CD4-positive, alpha-beta memory T cell (primary cell): ENCODE measurements at places on chromosomes 11 and 22.

DNA sequence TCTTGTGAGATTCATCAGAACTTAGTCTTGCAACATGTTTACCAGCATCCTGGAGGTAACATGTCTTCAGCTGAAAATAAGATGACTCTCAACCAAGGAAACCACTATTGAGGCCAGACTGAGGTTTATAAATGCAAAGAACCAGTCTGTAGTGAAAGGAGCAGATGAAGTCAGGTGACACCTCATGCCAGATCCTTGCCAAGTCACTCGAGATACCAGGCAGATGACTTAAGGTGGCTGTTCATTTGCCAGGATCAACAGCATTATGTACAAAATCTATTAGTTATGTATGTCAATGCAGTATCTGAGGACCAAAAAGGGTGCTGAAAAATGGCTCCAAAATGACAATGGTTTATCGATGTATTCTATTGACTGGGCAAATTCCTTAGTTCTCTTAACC is 100.0 kb upstream of the SOX6 start:
- DNase-seq: no peak

- DNase-seq: no peak
These were observed 52.8 kb upstream of the SMIM38 start for GRCh38 chr11:69102732-69103615.

GRCh38 chr22:48070760-48071159 is 1308.3 kb downstream of the TBC1D22A start:
- DNase-seq: no peak

DNA sequence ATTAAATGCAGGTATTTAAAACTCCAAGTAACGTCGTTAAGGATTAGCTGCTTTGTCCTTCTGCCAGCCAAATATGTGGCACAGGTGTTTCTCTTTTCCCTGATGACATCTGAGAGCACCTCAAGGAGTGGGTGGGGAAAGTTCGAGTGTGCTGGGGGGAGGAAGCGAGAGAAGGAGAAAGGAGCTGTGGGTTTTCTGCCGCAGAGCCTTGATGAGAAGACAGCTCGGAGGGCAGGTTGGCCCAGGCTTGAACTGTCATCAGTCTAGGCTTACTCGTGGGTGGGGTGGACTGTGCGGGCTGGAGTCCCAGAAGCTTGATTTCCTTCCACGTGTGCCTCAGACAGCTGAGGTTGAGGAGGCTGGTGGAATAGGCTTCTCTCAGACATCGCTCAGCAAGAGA is 15.2 kb upstream of the SORL1-AS1 start:
- DNase-seq: peak; percentile 74

DNA sequence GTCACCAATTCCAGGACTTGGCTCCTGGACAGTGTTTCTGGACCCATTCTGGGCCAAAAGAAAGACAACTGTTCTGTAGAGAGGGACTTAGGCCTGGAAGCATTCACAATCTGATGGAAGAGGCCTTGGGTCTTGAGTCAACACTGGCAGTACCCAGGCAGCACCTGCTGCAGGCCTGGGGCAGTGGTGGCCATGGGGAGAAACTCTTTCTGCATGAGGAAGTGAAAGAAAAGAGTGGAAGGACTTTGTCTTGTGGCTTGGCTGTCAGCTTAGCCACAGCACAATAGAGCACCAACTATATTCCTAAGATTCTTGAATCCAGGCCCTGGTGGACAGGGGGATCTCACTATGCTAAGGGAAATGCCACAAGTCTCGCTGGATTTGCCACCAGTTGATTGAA is 70.6 kb downstream of the CTSC start:
- DNase-seq: no peak

GRCh38 chr22:39915295-39915726 is 14.4 kb downstream of the GRAP2 start:
- no peak for DNase-seq

GRCh38 chr22:35413624-35414023 is 13.7 kb downstream of the MCM5 start:
- no peak for DNase-seq

DNA sequence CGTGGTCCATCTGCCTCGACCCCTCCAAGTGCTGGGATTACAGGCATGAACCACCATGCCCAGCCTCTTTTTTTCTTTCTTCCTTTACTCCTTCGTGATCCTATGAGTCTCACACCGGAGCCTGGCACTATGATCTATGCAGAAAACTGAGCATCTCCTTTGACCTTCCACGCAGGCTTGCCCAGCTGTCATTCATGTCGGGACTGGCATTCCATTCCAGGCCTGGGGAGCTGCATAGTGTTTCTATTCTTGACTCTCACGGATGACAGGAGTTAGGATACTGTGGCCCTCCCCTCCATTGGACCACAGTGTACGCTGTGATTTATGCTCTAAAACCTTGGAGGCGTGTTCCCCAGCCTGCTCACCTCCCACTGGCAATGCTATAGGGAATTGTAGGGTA is 611.8 kb downstream of the BRD1 start:
- DNase-seq: no peak

DNA sequence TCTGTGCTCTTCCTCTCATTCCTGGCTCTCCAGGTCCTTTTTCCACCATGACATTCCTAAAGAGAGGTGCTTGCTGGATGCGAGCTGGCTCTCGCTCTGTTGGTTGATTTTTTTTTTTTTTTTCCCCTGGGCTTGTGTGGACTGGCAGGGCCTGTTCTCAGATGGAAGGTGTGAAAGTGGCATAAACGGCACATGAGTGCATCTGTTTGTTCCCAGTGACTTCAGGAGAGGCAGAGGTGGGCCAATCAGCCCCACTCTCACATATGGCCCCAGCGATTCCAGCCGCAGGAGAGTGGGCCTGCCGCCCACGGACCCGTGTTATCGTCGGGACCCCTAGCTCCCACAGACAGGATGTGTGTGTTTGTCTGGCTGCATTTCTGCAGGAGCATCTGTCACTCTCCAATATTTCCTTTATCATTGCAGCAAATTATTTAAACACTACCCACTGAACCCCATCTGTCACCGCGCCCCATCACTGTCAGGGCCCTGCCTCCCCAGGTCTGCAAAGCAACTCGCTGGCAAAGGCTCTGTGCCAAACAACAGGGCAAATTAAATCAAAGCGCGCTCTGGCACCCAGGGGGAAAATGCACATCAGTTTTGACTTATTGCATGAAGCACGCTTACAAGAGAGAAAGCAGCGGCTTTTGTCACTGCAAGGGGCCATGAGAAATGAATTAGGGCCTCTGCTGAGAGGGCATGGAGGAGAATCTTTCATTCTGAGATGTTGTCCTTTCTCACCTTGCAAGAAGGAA is 886.3 kb downstream of the NTM start:
- DNase-seq: no peak

DNA sequence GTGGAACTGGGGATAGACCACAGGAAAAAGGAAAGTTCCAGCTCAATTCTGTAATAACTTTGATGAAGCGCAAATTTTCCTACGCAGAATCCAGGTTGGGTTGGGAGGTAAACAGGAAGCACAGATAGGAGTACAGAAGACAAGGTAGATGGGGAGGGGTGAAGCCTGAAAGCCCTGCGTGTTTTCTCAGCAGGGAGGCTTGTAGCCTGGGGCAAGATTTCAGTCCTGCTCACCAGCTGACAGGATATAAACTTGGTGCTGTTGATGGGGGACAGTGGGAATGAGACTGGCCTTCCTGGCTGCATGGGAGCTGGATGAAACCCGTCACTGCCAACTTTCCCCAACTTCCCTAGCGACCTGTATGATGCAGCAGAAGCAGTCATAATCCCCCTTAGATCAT is 114.9 kb downstream of the ARHGAP32 start:
- no peak for DNase-seq

- DNase-seq: no peak
These were observed 140.0 kb downstream of the NECTIN1 start for GRCh38 chr11:119589001-119589400.

GRCh38 chr11:44804449-44805437 is 78.0 kb downstream of the TSPAN18 start:
- DNase-seq: no peak

GRCh38 chr11:84691830-84692229 is 935.3 kb downstream of the DLG2 start:
- DNase-seq: no peak

- no peak for DNase-seq
These were observed 4.1 kb downstream of the NHERF4 start for GRCh38 chr11:119189393-119189792.

GRCh38 chr22:39560127-39560526 is 10.4 kb upstream of the CACNA1I start:
- no peak for DNase-seq

DNA sequence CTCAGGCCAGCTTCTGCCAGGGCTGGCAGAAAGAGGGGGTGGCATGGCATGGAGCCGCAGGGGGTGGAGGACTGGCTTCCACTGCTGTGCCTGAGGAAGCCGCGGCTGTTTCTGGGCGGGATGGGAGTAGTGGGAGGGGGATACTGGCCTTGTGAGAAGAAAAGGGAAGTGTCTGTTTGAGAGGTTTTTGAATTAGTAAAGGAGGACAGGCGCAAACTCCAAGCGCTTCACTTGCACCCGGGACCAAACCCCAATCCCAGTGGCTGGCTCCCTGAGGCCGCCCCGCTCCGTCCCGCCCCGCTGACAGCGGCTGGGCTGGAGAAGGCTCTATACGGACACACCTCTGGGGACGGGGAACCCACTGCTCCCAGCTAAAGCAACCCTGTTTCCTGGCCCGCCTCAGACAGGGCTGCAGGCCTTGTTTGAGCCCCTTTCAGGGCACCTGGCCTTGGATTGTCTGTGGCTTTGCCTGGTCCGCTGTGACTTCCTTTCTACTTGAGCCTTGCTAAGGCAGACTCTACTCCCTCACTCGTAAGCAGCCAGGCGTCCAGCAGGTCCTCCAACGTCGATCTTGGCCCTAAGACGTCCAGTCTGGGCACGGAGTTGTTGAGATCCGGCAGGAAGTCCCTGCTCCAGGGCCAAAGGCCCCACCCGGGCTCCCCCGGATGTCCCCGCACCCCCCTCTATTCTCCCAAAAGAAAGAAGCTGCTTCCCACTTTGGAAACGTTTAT is 2.2 kb downstream of the APOA1 start:
- no peak for DNase-seq

DNA sequence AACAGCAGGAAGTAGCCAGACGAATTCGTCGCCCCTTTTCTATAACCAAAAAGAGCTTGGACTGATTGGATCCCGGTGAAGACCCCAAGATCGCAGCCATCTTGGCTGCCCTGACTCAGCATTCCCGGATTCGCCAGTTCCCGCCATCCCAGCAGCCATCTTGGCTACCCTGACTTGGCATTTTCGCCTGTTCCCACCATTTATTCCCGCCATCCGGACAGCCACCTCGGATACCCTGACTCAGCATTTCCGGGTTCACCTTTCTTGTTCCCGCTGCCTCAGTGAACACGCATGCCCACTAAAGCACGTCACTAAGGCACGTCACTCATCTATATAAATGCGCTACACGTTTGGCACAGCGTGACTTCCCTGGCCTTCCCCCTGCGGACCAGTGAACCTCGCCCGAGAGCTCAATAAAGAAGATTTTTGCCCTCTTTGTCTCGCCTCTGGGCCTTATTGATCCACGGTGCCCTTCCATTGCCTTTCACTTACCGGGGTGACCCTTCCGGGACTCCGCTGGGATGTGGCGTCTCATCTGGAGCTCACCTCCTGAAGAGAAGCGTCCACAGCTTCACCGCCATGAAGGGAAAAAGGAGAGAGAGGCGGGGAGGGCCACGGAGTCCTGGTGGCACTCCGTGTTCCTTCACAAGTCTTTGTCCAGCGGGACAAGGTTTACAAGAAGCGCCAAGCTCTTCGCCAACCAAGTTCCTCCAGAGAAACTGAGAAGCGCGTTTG is 4.0 kb upstream of the OR56A3 start:
- DNase-seq: no peak

- DNase-seq: no peak
These were observed 43.4 kb upstream of the GLYAT start for GRCh38 chr11:58775066-58775708.

DNA sequence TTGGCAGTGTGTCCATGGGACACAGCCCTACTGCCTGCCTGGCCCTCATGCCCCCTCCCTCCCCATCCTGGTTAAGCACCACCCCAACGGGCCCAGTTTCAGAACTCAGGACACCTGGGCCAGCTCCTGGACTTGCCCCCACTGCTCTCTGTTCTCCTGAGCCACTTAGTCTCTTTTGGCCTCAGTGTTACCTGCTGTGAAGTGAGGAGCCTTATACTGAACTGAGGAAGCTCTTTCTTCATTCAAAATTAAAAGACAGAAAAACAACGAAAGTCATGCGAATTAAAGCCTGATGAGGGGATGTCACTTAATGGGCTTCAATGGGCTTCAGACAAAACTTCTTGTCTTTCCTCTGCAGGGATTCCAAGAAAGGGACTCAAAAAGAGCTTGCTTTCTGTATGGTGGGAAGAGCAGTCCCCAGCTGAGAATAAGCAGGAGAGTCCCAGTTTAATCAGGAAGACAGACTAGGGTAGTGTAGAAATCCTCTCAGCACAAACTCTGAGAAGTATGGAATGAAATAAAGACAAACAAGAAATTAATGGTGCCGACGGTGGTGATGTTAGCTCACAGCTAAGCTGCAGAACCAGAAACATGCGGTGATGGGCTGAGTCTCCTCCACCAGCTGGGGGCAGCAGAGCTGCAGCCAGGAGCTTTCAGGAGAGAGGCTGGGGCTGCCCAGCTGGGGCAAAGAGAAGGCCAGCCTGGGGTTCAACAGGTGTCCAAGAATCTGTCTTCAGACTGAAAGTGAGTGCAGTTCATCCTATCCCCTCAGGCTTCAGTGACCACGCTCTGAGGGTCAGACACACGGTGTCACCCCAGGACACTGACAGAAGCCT is 101.0 kb downstream of the GGTLC2 start:
- peak; percentile 35 for DNase-seq

DNA sequence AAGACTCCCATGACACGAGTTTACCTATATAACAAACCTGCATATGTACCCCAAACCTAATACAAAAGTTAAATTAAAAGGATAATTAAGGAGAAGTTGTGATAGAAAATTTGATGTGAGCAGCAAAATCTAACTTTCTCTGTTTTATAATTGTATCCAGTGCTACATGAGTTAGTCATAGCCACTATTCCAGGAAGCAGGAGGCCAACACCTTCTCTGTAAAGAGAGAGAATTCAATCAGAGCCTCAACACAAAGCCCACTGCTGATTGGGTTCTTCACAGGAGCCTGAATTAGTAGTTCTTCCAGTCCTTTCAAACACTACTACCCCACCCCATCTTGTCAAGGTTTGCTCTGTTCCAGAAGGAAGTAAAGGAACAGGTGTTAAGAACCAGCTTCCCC is 84.2 kb downstream of the BLID start:
- DNase-seq: no peak

- DNase-seq: no peak
These were observed 2.8 kb downstream of the NUDT8 start for GRCh38 chr11:67626970-67627369.

GRCh38 chr22:43236411-43237166 is 49.7 kb upstream of the TTLL12 start:
- no peak for DNase-seq
